ENCODE measurements at places on chromosomes 7 and 10. TPM values are rescaled to one million over a fixed set of nuclear protein-coding genes. Genes with fewer than 3 reads are reported as not detected.

DNA sequence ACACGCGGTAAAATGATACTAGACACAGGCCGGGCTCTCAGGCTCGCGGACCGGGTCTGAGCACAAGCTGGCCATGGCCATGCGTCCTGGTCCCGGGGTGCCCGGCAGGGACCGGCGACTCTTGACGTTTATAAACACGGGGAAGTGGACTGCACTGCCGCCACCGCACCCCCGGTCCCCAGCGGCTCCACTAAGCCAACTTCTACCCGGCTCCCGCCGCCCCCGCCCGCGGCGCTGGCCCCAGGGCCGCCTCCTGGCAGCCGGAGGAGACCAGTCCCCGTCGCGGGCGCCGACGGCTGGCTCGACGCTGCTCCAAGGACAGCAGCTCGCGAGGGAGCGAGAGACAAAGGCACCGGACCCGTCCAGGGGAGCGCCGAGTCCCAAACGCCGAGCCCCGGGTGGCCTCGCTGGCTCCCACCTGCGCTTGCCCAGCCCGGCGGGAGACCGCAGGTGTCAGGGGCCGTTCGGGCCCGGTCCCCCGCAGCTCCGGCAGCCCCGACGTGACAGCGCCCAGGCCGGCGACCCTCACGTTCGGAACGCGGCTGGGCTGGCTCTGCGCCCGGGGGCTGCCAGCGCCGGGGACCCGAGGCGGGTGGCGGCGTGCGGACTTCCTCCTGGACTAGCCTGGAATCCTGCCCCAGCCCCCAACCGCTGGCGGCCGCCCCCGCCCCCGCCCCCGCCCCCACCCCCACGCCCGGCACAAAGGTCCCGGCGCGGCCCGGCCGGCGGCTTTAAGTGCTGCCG lies 517 bp downstream of the ITGB1 start:
- DNase-seq: peak; percentile 33

- no peak for DNase-seq
Measured at GRCh38 chr10:27525819-27526218, 21.7 kb downstream of the RAB18 start.

GRCh38 chr7:69813637-69814240 lies 215.5 kb downstream of the AUTS2 start:
- DNase-seq: no peak

PDZD7 gene
- total RNA-seq: 0.42 TPM

- DNase-seq: peak; percentile 25
Measured at GRCh38 chr10:23693501-23693901, 254.6 kb downstream of the OTUD1 start.

DNA sequence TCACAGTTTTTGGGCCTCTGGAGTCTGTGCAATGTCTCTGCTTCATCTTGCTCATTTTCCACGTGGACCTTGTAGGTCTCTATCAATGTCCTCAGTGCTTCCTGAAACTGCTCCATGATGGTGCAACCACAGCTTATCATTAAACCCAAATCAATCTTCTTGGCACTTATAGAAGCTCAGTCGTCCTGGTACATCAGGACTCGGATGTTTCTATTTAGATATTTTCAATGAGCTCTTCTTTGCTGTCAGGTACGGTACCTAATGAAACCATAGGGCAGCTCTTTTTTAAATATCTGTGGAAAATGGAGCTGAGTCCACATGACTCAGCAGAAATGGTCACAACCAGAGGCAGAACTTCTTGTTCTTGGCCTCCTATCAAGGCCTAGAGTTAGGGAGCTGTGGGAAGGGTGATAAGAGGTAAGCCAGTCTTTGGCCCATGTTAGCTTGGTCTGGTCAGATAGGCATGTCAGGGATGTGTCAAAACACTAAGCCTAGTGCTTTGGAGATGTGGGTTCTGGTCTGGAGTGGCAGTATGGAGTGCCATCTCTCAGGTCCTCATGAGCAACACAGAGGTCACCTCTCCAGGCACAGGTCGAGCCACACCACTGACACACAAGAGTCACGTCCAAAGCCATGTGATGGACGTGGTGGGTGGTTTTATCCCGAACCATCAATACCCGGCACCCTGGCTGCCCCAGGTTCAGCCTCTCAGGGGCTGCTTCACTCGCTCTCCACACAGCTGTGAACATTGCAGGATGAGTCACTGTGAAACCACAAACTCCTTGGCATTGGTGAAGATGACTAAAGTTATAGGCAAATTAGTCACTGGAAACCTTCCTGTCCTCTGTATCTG lies 87.0 kb downstream of the TBXAS1 start:
- DNase-seq: peak; percentile 93

DNA sequence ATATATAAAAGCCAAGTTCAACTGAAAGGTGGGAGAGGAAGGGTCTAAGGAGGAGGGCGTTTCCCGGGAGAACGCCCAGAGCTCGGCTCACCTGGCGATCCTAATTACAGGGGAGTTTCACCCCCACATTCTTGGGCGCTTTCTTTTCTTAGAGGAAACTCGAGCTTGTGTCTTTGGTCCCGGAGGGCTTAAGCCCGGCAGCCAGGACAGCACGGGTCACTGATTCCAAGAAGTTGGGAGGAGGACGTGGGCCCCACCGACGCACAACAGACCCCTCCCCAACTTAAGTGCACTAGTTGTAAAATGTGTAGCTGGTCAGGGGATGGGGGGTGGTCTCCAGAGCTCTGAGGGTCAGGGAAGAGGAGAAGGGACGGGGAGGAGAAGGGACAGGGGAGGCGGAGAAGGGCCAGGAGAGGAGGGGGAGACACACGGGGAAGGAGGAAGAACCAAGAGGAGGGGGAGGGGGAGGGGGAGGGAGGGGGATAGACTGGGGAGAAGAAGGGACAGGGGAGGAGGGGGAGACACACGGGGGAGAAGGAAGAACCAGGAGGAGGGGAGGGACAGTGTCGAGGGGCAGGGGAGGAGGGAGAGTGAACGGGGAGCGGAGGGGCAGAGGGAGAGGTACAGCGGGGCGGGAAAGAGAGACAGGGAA lies 874 bp downstream of the BAIAP2L1 start:
- peak; percentile 75 for DNase-seq
